ENCODE measurements at places on chromosomes 3 and 15. TPM values are rescaled to one million over a fixed set of nuclear protein-coding genes. Genes with fewer than 3 reads are reported as not detected.
A peak's percentile ranks its signal among the peaks of the same experiment; 100 is the strongest.

SLC28A1 gene
- 0.10 TPM for total RNA-seq

PROK2 gene
- total RNA-seq = not detected

CCDC9B gene
- total RNA-seq = 1.4 TPM

SKOR1 gene
- 0.60 TPM for total RNA-seq

TMEM108 gene
- 5.0 TPM for total RNA-seq

GRCh38 chr3:187019542-187020072 is 89.3 kb downstream of the ST6GAL1 start:
- ATAC-seq = no peak

DNA sequence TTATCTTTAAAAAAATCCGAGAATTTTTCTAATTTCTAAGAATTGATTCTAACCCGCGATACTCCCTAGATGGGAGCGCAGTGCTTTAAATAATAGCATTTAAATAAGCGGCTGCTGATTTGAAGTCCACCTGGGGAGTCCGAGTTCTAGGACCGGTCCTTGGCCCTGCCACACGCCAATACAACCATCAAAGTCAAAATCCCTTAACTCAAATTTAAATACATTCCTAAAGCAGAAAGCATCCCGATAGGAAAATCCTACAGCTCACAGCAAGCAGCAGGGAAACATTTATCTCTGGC is 508 bp upstream of the ECT2 start:
- ATAC-seq = no peak

GRCh38 chr15:42730135-42730534 is 6.8 kb downstream of the CDAN1 start:
- ATAC-seq = no peak

GRCh38 chr15:41241221-41241964 is 10.3 kb downstream of the CHP1 start:
- no peak for ATAC-seq

GRCh38 chr3:162366166-162366766 is 869.7 kb downstream of the OTOL1 start:
- no peak for ATAC-seq

DNA sequence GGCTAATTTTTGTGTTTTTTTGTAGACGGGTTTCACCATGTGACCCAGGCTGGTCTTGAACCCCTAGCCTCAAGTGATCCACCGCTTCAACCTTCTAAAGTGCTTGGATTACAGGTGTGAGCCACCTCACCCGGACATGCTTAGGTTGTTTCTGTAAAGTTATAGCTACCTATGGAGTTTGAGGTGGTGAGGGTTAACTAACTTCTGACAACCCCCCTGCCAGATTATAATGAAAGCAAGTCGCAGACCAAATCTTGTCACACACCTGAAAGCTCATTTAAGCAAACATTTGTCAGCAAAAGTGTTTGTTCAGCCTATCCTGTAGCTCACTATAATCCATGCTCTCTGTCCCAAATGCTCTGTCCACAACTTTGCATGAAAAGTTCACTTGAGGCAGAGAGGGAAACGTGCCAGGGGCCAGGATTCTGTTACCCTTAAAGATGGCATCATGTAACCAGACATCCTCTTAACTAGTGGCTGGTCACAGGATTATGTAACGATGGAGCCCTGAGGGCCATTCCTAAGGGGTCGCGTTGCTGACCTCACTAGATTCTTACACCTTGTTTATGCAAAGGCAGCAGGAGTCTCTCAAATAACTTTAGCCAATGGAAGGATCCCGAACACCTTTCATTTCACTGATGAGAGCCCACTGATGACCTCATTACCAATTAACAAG is 24.1 kb upstream of the SENP5 start:
- ATAC-seq = no peak

DNA sequence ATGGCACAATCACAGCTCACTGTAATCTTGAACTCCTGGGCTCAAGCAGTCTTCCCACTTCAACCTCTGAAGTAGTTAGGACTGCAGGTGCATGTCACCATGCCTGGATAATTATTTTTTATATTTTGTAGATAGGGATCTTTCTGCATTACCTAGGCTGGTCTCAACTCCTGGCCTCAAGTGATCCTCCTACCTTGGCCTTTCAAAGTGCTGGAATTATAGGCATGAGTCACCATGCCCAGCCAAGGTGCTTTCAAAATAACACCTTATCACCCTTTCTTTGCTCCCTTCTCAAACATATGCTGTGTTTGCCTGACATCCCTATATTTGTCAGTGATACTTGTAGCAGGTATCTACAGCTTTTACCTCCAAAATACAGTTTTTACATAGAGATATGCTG is 242.0 kb upstream of the ARRDC4 start:
- ATAC-seq = no peak

- ATAC-seq = no peak
Measured at GRCh38 chr15:96274698-96275097, 55.8 kb upstream of the NR2F2 start.

DNA sequence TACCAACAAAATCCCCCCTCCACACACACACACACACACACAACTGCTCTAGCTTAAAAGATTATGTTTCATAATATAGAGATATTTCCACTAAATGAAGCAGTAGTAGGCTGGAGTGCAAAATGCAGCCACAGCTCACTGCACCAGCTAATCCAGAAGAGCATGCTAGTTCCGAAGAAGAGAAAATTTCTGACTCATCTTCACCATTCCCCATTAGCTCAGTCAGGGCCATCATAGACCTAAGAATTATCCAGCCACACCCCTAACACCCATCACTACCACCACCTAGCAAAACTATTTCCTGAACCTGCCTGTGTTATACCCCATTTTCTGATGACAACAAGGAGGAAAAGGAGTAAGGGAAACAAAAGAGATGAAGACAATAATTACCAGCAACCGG is 67.1 kb upstream of the UBE2E2 start:
- no peak for ATAC-seq

DNA sequence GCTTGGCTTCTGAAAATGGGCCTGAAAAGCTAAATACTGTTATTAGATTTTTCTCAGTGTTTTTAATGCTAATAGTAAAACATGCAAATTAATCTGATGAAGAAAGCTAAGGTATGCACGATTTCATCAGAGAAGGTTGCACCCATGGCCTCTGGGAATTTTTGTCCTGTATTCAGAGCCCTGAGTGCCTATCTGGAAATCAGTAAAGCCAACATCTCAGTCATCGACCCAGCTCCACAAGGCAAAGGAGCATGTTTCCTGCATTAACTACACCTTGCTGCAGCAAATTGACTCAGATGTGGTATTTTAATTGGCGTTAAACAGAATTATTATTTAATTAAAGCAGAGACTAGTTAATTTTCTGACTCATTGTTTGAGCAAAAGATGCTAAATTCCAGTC is 49.0 kb upstream of the TP63 start:
- no peak for ATAC-seq

GRCh38 chr15:77830051-77830468 is 197.3 kb upstream of the LINGO1 start:
- peak; percentile 92 for ATAC-seq

GRCh38 chr15:42849836-42850235 is 70.7 kb downstream of the TTBK2 start:
- ATAC-seq = no peak

DNA sequence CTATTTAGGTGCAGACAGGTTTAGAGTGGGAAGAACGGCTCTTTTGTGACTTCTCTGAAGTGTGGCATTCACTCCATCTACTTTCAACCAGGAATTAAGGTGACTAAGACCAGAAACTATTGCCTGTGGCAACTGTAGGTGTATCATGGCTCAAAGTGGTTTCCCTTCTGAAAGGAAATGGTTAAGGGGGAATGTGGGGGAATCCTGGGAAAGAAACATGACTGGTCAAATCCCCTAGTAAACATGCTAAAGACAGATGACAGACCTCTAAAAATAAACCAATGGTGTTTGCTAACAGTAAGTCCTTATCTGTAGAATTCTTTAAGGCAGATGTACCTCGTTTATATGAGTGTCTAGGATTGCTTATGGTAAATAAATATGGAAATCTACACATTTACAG is 56.9 kb downstream of the MEGF11 start:
- ATAC-seq = no peak

GRCh38 chr3:94937980-94938379 is 875.1 kb downstream of the NSUN3 start:
- no peak for ATAC-seq

GRCh38 chr3:112956351-112956750 is 18.6 kb downstream of the CD200R1 start:
- ATAC-seq = no peak
